ENCODE measurements at places on chromosomes 6 and 20. TPM values are rescaled to one million over a fixed set of nuclear protein-coding genes. Genes with fewer than 3 reads are reported as not detected.

The IL20RA gene
- total RNA-seq = 0.22 TPM

The DDO gene
- not detected for total RNA-seq

DNA sequence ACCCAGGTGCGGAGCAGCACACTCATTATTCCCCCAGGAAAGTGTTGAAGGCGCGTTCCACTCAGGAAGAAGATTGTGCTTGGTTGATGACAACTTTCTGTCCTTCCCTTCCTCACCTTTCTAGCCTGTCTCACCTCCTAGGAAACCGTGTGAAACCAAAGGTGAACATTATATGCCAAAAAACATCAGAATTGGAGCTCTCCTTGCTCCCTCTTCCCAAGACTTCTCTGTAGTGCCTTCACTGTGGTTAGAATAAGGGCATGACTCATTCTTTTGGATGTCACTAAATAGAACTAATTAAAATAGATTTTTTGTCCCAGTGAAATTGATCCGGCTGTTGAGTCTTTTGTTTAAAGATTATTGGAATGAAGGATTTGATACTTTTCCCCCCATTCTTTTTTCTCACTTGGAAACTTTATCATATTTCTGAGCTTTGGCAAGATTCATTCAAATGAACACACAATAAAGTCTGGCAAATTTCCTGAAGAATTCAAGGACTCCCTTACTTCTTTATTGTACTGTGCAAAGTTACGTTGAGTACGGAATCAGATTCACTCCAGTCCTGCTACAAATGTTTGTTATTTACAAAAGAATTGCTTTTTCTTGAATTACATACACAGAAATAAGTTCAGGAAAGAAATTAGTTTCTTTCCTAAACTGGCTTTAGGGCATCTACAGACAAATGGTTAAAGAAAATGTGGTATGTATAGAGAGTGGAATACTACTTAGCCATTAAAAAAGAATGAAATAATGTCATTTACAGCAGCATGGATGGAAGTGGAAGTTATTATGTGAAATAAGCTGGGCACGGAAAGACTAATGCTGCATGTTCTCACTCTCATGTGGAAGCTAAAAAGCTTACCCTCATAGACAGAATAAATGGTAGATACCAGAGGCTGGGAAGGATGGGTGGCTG, 142.8 kb upstream of the AKAP12 start:
- no peak overlapping the region for H3K4me3 ChIP-seq
- H3K27me3 ChIP-seq = no peaks in the 10 kb centered on the region
- no peak for DNase-seq
- peaks cover 33% of the 10 kb centered on the region for H3K36me3 ChIP-seq
- H3K27ac ChIP-seq = no peak overlapping the region

DNA sequence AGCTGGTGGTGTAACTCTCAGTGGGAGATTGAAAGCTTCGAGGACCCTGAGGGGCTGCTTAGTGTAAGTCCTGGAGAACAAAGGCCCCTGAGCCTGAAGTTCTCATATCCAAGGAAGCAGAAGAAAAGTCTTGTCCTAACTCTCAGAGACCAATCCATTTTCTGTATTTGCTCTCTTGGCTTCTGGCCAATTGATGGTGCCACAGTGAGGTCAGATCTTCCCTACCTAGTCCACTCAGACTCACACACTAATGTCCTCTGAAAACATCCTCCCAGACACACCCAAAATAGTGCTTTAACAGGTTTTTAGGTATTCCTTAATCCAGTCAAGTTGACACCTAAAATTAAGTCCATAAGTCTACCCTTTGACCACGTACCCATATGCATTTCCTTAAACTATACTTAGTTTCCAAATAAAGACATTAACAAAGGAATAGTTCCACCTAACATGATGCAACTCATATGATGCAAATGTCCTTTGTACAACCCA, 29.4 kb downstream of the ZNF292 start:
- H3K36me3 ChIP-seq = no peaks in the 10 kb centered on the region
- no peak for DNase-seq
- H3K27me3 ChIP-seq = no peaks in the 10 kb centered on the region
- H3K4me3 ChIP-seq = no peak overlapping the region
- peaks cover 20% of the 10 kb centered on the region for H3K4me1 ChIP-seq

DNA sequence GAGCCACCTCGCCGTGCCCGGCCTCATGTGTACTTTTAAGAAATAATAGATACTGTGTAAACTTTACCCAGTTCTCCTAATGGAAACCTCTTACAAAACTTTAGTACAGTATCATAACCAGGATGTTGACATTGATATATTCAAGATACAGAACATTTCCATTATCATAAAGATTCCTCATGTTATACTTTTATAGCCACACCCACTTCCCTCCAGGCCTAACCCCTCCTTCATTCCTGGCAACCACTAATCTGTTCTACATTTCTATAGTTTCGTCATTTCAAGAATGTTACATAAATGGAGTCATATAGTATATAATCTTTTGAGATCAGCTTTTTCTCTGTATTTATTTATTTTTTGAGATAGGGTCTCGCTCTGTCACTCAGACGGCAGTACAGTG, 52.6 kb upstream of the SALL4 start:
- H3K4me3 ChIP-seq = no peak overlapping the region
- no peak for DNase-seq
- H3K27me3 ChIP-seq = no peaks in the 10 kb centered on the region
- peaks cover 11% of the 10 kb centered on the region for H3K4me1 ChIP-seq

DNA sequence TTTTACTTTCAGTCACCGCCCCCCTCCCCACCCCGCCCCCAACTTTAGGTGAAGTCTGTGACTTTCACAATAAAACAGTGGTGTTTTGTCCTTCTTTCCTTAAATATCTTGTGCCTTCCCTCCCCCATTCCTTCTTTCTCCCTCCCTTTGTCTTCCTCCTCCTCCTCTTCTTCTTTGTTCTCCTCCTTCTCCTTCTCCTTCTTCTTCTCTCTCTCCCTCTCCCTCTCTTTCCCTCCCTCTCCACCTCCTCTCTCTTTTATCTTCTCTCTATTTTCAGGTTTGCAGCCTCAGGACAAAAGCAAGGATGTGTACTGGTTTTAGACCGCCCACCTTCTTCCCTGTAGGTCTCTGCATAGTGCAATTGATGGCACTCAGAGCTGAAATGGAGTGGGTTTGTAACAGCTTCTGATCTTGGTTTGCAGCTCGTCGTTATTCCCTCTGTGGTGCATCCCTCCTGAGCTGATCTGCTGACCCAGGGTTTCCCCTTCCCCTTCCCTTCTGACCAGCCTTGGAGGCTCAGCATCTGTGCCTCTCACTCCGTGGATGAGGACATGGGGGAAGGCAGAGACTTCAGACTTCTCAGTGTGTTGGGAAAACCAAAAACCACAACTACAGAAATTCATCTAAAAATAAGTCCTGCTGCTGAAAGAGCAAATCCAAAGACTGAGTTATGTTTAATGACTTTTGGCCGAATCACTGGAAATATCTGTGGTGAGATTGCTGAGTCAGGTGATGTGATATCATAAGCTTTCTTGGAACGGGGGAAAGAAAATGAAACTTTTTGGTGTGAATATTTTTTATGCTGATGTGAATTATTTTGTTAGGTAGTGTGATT, 6.9 kb downstream of the VGLL2 start:
- H3K27me3 ChIP-seq = peaks cover 79% of the 10 kb centered on the region
- no peak for DNase-seq
- no peak overlapping the region for H3K4me3 ChIP-seq
- H3K36me3 ChIP-seq = peaks cover 3% of the 10 kb centered on the region
- peaks cover 8% of the 10 kb centered on the region for H3K4me1 ChIP-seq
- no peak overlapping the region for H3K27ac ChIP-seq

- H3K36me3 ChIP-seq = no peaks in the 10 kb centered on the region
- H3K4me1 ChIP-seq = peaks cover 35% of the 10 kb centered on the region
- no peak overlapping the region for H3K4me3 ChIP-seq
- no peak for DNase-seq
- H3K27ac ChIP-seq = peak overlapping the region; percentile 10
Measured at GRCh38 chr6:91081452-91082067, 494.7 kb upstream of the MAP3K7 start.

DNA sequence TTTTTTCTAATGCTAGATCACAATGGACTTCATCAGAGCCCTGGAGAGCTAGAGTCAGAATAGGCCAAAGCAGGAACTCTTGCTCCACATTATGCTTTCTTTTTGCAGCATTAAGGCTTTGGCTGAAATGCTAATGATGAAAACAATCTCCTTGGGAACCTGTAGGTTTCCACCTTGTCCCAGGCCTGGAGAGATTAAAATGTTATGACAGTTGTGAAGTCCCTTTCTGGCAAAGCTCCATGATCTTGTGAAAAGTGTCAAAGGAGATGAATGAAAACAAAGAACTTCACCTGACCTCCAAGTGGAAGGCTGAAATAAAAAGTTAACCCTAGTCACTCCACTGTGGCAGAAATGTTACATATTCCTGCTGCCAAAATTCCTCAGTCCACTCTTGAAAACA, 64.0 kb upstream of the LRRC1 start:
- no peak overlapping the region for H3K4me3 ChIP-seq
- no peak for DNase-seq
- H3K27ac ChIP-seq = no peak overlapping the region

GRCh38 chr20:64129146-64129782, 21.9 kb upstream of the NPBWR2 start:
- H3K27me3 ChIP-seq = peaks cover 32% of the 10 kb centered on the region
- no peak overlapping the region for H3K27ac ChIP-seq
- H3K36me3 ChIP-seq = peaks cover 4% of the 10 kb centered on the region

The SLC26A8 gene
- total RNA-seq = not detected

DNA sequence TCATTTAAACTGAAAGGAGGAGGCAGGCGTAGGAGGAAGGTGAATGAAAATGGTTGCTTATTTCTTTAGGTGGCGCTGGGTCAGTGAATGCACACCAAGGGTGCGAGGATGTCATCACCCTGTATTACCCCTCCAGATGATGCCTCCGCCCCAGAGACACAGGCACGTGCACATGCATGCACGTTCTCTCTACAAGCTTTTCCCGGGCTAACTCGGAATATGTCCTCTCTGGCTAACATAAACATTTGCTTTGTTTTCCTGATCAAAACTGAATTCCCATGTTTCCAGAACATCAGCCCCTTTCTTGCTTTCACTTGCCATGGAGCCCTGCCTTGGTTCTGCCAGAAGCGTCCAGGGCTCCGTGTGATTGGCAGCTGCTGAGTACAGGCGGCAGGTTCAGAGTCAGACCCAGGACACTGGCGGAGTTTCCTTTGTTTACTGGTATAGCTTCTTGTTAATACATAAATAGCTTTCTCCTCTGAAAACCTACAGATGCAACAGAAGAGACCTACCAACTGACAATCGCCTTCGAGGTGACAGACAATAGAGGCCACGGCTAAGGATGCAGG, 131.2 kb upstream of the RPS6KA2 start:
- H3K4me1 ChIP-seq = peaks cover 13% of the 10 kb centered on the region
- no peak overlapping the region for H3K27ac ChIP-seq

The KIAA0408 gene
- total RNA-seq = 1.2 TPM

The CCN5 gene
- 1.6 TPM for total RNA-seq

- H3K36me3 ChIP-seq = no peaks in the 10 kb centered on the region
- H3K4me1 ChIP-seq = peaks cover 9% of the 10 kb centered on the region
- DNase-seq = peak; percentile 91
Measured at GRCh38 chr20:31822421-31823330, 3.5 kb downstream of the MYLK2 start.

The TREML1 gene
- total RNA-seq = not detected

Data from chondrocyte (in vitro differentiated cells).